Activated CD4-positive, alpha-beta T cell treated with anti-CD3 and anti-CD28 coated beads, Interleukin-2, amount 10 ng/mL, durations not matched to agents 7 days and 5 days (primary cell): ENCODE measurements at places on chromosomes 11 and 22. TPM values are rescaled to one million over a fixed set of nuclear protein-coding genes. Genes with fewer than 3 reads are reported as not detected.

SLCO2B1 gene
- 0.37 TPM for total RNA-seq

LRRC55 gene
- not detected for total RNA-seq

OR5M11 gene
- not detected for total RNA-seq

GRK3 gene
- 24.2 TPM for total RNA-seq

CALCA gene
- not detected for total RNA-seq

KRTAP5-7 gene
- not detected for total RNA-seq

PARVG gene
- 158 TPM for total RNA-seq

C22orf42 gene
- total RNA-seq, result not detected

DNA sequence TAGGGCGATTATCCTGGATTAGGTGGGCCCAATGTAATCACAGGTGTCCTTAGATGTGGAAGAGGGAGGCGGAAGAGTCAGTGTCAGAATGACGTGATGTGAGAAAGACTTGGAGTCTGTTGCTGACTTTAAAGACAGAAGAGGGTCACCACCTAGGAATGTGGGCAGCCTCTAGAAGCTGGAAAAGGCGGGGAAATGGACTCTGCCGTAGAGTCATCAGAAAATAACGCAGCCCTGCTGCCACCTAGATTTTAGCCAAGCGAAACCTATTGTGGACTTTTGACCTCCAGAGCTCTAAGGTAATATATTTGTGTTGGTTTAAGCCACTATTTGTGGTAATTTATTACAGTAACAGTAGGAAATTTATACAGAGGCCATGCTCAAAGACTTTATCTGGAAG, 4.8 kb downstream of the DDX10 start:
- peaks cover 18% of the 10 kb centered on the region for H3K36me3 ChIP-seq
- H3K4me3 ChIP-seq, result no peak overlapping the region
- H3K27me3 ChIP-seq, result no peaks in the 10 kb centered on the region
- DNase-seq, result no peak
- H3K27ac ChIP-seq, result no peak overlapping the region
- H3K4me1 ChIP-seq, result peaks cover 39% of the 10 kb centered on the region

DNA sequence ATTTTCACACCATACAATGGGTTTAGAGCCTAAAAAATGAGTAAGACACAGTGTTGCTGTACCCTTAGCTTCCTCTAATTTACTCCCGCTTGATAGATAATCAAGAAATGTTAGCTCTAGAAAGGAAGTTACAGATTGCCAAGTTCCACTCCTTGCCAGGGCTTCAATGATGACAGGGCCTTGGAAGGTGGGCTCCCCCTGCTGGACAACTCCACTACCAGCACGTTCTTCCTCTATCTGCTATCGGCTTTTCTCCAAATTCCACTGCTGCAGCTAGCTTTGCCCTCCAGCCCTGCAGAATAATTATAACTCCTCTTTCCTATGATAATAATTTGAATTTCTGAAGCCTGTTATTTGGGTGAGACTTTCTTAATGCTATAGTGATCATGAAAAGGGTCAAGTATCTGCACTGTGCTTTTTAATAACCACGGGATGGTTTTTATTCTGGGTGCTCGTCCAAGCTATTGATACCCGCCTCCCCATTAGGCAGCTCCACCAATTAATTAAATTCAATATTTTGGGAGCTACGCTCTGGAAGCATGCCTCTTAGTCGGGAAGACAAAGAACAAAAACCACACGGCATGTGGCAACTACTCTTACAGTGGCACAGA, 9.0 kb downstream of the SYN3 start:
- no peak overlapping the region for H3K27ac ChIP-seq
- H3K27me3 ChIP-seq, result peaks cover 26% of the 10 kb centered on the region

DNA sequence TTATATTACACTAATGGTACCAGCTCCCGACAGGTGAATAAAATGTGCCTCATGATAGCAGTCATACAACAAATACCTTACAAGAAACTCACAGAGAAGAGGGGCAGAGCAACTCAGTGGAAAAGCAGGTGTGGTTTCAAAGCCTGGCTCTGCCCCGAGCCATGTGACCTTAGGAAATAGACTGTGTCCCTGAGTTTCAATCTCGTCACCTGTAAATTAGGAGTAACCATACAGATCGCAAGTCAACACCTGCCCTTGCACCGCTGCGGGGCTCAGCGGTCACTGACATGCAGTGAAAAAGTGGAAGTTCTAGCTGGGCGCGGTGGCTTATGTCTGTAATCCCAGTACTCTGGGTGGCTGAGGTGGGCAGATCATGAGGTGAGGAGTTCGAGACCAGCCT, 11.9 kb upstream of the MRTFA start:
- H3K27ac ChIP-seq, result no peak overlapping the region
- H3K36me3 ChIP-seq, result no peaks in the 10 kb centered on the region
- DNase-seq, result no peak
- no peak overlapping the region for H3K4me3 ChIP-seq
- H3K27me3 ChIP-seq, result no peaks in the 10 kb centered on the region
- H3K4me1 ChIP-seq, result peaks cover 38% of the 10 kb centered on the region

DNA sequence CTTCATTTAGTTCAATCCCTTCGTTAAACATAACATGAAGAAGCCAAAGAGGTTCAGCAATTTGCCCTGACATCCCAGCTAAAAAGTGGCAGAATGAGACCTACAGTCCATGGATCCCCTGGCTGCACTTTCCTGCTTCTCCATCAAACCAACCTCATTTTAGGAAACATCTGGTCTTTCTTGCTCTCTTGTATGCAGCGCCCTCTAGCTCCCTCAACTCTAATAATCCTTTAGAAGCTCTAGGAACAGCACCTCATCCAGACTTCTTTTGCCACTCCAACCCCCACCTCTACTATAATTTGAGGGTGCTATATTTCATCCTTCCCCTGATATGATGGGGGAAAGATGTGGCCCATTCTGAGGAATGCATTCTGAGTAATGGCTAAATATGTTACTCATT, 7.4 kb downstream of the CNTF start:
- no peaks in the 10 kb centered on the region for H3K27me3 ChIP-seq
- no peak overlapping the region for H3K4me3 ChIP-seq
- peaks cover 10% of the 10 kb centered on the region for H3K36me3 ChIP-seq
- no peaks in the 10 kb centered on the region for H3K4me1 ChIP-seq
- H3K27ac ChIP-seq, result no peak overlapping the region
- DNase-seq, result peak; percentile 18

GRCh38 chr11:112829971-112830654, 131.1 kb upstream of the NCAM1 start:
- H3K27ac ChIP-seq, result no peak overlapping the region
- DNase-seq, result no peak
- H3K27me3 ChIP-seq, result no peaks in the 10 kb centered on the region
- H3K4me1 ChIP-seq, result no peaks in the 10 kb centered on the region
- H3K4me3 ChIP-seq, result no peak overlapping the region
- no peaks in the 10 kb centered on the region for H3K36me3 ChIP-seq

- peak overlapping the region; percentile 95 for H3K27ac ChIP-seq
- peaks cover 37% of the 10 kb centered on the region for H3K4me1 ChIP-seq
- peaks cover 3% of the 10 kb centered on the region for H3K36me3 ChIP-seq
- no peak for DNase-seq
- H3K27me3 ChIP-seq, result peaks cover 18% of the 10 kb centered on the region
These were observed 579 bp downstream of the TANGO2 start for GRCh38 chr22:20021196-20022181.

GRCh38 chr11:133362156-133362555, 170.1 kb downstream of the OPCML start:
- H3K4me3 ChIP-seq, result no peak overlapping the region
- DNase-seq, result no peak
- H3K4me1 ChIP-seq, result no peaks in the 10 kb centered on the region
- no peaks in the 10 kb centered on the region for H3K27me3 ChIP-seq
- H3K27ac ChIP-seq, result no peak overlapping the region
- H3K36me3 ChIP-seq, result no peaks in the 10 kb centered on the region

DNA sequence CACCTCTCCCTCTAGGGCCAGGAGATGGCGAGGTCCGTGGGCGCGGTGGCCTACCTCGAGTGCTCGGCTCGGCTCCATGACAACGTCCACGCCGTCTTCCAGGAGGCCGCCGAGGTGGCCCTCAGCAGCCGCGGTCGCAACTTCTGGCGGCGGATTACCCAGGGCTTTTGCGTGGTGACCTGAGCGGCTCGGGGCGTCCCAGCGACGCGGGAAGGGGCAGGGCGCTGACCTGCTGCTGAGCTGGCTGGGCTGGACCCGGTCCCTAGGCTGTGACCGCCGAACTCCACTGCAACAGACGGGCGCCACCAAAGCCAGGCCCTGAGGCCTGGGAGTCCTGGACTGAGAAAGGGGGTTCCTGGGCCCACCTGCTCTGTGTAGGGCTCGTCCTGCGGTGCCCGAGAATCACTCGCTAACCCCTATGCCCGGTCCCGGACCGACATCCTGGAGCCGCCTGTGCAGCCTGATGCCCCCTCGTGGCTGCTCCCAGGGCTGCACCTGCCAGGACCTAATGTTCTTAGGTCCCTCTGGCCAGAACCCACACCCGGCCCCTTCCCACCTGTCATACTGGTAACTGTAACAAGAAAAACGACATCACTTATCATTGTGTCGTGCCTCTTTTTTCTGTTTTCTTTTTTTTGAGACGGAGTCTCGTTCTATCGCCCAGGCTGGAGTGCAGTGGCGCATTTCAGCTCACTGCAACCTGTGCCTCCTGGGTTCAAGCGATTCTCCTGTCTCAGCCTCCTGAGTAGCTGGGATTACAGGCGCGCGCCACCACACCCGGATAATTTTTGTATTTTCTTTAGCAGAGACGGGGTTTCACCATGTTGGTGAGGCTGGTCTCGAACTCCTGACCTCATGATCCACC, 15.0 kb downstream of the RHOD start:
- H3K36me3 ChIP-seq, result no peaks in the 10 kb centered on the region
- peak overlapping the region; percentile 36 for H3K4me3 ChIP-seq
- DNase-seq, result peak; percentile 76
- peaks cover 5% of the 10 kb centered on the region for H3K4me1 ChIP-seq

- no peak overlapping the region for H3K4me3 ChIP-seq
- no peaks in the 10 kb centered on the region for H3K4me1 ChIP-seq
- no peaks in the 10 kb centered on the region for H3K27me3 ChIP-seq
- DNase-seq, result no peak
These were observed 33.8 kb downstream of the SLC35F2 start for GRCh38 chr11:107824668-107825369.

- H3K4me1 ChIP-seq, result peaks cover 48% of the 10 kb centered on the region
- no peaks in the 10 kb centered on the region for H3K36me3 ChIP-seq
- peaks cover 4% of the 10 kb centered on the region for H3K27me3 ChIP-seq
- DNase-seq, result no peak
- H3K27ac ChIP-seq, result no peak overlapping the region
These were observed 17.1 kb downstream of the APOBEC3H start for GRCh38 chr22:39114112-39114511.

GRCh38 chr11:76267556-76267955, 61.3 kb upstream of the WNT11 start:
- no peak overlapping the region for H3K27ac ChIP-seq
- H3K4me3 ChIP-seq, result no peak overlapping the region
- H3K36me3 ChIP-seq, result no peaks in the 10 kb centered on the region
- DNase-seq, result no peak

DNA sequence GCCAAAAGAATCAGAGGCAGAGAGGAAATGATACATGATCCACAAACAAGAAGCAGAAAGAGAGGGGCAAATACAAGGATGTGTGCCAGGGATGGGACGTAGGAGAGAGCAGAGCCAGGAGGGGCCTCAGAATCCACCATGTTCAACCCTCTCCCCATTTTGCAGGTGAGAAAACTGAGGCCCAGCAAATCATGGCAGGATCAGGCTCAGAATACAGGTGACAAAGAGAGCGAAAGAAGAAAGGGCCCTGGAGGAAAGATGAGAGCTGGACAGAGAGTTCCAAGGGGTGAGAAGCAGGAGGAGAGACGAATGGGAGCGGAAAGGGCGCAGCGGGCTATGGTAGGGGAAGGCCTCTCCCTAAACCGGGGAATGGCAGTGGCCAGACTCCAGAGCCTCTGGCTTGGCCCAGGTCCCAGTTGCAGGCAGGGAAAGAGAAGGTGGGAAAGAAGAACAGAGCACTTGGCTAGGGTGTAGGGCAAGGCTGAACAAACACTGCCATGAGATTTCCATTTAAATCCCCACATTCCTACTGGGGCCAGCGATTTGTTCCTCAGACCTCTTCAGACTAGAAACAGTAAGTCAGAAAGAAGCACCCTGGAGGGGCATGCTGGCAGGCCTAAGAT, 44.4 kb upstream of the TSKU start:
- no peak overlapping the region for H3K27ac ChIP-seq
- H3K4me3 ChIP-seq, result no peak overlapping the region
- DNase-seq, result no peak
- H3K4me1 ChIP-seq, result peaks cover 6% of the 10 kb centered on the region
- H3K27me3 ChIP-seq, result peaks cover 3% of the 10 kb centered on the region
- H3K36me3 ChIP-seq, result no peaks in the 10 kb centered on the region

- no peak overlapping the region for H3K27ac ChIP-seq
- peaks cover 67% of the 10 kb centered on the region for H3K27me3 ChIP-seq
- H3K4me3 ChIP-seq, result no peak overlapping the region
- no peaks in the 10 kb centered on the region for H3K36me3 ChIP-seq
These were observed 723 bp downstream of the CACNG2 start for GRCh38 chr22:36702842-36703215.

- no peak overlapping the region for H3K4me3 ChIP-seq
- no peak for DNase-seq
- H3K4me1 ChIP-seq, result no peaks in the 10 kb centered on the region
- no peaks in the 10 kb centered on the region for H3K36me3 ChIP-seq
- no peak overlapping the region for H3K27ac ChIP-seq
These were observed 23.6 kb downstream of the FBLN1 start for GRCh38 chr22:45526281-45526680.

GRCh38 chr11:32388871-32389770, 46.2 kb downstream of the WT1 start:
- H3K27ac ChIP-seq, result no peak overlapping the region
- DNase-seq, result no peak
- H3K27me3 ChIP-seq, result peaks cover 14% of the 10 kb centered on the region

DNA sequence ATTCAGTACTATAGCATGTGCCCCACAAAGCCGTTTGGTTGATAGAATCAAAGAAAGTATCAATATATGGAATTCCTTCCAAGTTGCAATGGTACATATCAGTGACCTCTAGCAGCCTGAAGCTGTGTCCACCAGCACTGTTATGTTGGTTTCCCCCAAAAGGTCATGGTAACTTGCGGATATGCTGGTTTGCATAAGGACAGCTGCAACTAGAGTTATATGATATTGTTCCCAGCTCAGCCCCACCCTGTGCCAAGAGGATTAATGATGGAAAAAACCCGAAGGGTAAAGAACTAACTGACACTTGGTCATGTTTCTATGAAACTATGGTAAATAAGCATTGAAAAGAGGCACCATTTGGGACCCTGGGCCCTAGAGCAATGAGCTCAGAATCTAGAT, 93.5 kb downstream of the PDHX start:
- peaks cover 9% of the 10 kb centered on the region for H3K27me3 ChIP-seq
- H3K4me3 ChIP-seq, result no peak overlapping the region
- no peak overlapping the region for H3K27ac ChIP-seq
- DNase-seq, result no peak
- peaks cover 5% of the 10 kb centered on the region for H3K36me3 ChIP-seq
- peaks cover 41% of the 10 kb centered on the region for H3K4me1 ChIP-seq
